Ovary (tissue), 10 donors: ENCODE measurements at places on chromosomes 6 and 20. TPM values are rescaled to one million over a fixed set of nuclear protein-coding genes. Genes with fewer than 3 reads are reported as not detected.

DNA sequence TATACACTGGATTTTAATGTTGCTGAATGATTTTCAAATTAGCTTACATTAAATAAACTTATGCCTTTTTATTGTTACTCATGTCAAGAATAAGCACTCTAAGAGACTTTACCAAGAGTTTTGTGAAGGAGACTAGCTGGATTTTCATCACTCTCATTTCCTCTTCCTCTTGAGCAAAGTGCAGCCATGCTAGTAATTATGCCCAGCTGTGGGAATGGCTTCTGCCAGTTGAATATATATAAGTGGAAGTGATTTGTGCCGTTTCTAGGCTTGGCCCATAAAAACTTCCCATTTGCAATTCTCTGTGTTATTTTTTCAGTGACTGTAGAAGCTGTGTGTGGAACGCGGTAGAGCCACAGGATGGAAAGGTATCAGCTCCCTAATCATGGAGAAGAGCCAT is 255.8 kb downstream of the HDGFL1 start:
- peaks cover 4% of the 10 kb centered on the region for H3K4me1 ChIP-seq
- H3K27ac ChIP-seq = no peak overlapping the region
- H3K36me3 ChIP-seq = no peaks in the 10 kb centered on the region
- no peak for DNase-seq
- no peak overlapping the region for H3K4me3 ChIP-seq
- no peaks in the 10 kb centered on the region for H3K27me3 ChIP-seq

GRCh38 chr20:24472426-24472825 is 3.0 kb downstream of the SYNDIG1 start:
- no peaks in the 10 kb centered on the region for H3K36me3 ChIP-seq
- no peaks in the 10 kb centered on the region for H3K27me3 ChIP-seq
- H3K27ac ChIP-seq = no peak overlapping the region
- no peak overlapping the region for H3K4me3 ChIP-seq
- DNase-seq = no peak

DNA sequence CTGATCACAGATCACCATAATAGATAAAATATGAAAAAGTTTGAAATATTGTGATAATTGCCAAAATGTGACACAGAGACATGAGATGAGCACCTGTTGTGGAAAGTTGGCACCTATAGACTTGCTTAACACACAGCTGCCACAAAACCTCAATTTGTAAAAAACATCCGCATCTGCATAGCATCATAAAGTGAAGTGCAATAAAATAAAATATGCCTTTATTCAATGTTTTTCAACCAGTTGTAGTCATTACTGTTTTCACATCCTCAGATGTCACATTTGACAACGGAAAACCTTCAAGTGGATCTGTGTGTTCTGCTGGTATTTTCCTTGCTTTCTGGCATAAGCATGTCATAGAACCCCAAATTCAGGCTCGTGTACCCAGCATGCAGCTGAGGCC is 50.2 kb upstream of the IFNGR1 start:
- no peak overlapping the region for H3K27ac ChIP-seq
- no peaks in the 10 kb centered on the region for H3K36me3 ChIP-seq
- no peak for DNase-seq
- H3K4me1 ChIP-seq = no peaks in the 10 kb centered on the region
- no peaks in the 10 kb centered on the region for H3K27me3 ChIP-seq

GRCh38 chr6:42424906-42425474 is 26.7 kb downstream of the TRERF1 start:
- no peaks in the 10 kb centered on the region for H3K27me3 ChIP-seq
- peaks cover 6% of the 10 kb centered on the region for H3K4me1 ChIP-seq
- no peak for DNase-seq
- no peak overlapping the region for H3K27ac ChIP-seq
- no peaks in the 10 kb centered on the region for H3K36me3 ChIP-seq

GRCh38 chr6:45323656-45324224 is 4.4 kb upstream of the RUNX2 start:
- H3K4me3 ChIP-seq = no peak overlapping the region
- H3K27ac ChIP-seq = no peak overlapping the region
- DNase-seq = no peak
- H3K36me3 ChIP-seq = no peaks in the 10 kb centered on the region
- no peaks in the 10 kb centered on the region for H3K27me3 ChIP-seq

The OR10C1 gene
- not detected for total RNA-seq

The KCNQ5 gene
- total RNA-seq = 0.63 TPM

The TREM1 gene
- total RNA-seq = 1.6 TPM

The ADGB gene
- total RNA-seq = 0.87 TPM

The PI16 gene
- total RNA-seq = 0.12 TPM
